ENCODE measurements at places on chromosomes 5 and 9. TPM values are rescaled to one million over a fixed set of nuclear protein-coding genes. Genes with fewer than 3 reads are reported as not detected.

DNA sequence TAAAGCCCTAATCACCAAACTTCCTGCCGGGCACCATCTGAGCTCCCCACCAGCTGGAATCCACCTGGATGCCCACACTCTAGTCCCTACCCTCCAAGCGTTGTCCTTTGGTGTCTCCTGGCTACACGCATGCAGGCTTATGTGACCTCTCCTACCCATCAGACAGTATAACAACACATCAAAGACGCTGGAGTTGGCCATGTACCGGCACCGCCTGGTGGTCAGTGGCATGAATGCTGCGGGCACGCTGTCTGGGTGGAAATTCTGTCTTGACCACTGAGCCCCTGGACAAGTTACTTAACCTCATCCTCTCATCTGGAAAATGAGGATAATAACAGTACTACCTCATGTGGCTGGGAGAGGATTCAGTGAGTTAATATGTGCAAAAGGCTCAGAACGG, 23.4 kb upstream of the CORO2A start:
- H3K4me1 ChIP-seq = peaks cover 2% of the 10 kb centered on the region
- no peak for DNase-seq
- H3K27me3 ChIP-seq = no peaks in the 10 kb centered on the region
- H3K27ac ChIP-seq = no peak overlapping the region
- no peak overlapping the region for H3K4me3 ChIP-seq

DNA sequence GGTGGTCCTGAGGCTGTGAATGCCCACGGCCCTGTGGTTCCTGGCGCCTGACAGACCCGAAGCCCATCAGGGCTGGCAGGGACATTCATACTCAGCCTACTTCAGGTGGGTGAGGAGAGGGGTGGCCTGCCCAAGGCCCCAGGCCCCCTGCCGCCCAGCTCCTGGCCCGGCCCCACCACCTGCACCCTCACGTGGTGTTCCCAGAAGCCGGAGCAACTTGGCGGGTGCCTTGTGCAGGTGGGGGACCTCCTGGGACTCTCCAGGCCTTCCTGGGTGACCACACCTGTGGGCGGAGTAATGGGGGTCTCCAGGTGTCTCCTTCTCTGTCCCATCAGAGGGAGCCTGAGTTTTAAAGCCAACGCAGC, 36.8 kb upstream of the UBAC1 start:
- DNase-seq = no peak
- no peak overlapping the region for H3K27ac ChIP-seq
- H3K27me3 ChIP-seq = no peaks in the 10 kb centered on the region
- H3K4me1 ChIP-seq = peaks cover 28% of the 10 kb centered on the region

DNA sequence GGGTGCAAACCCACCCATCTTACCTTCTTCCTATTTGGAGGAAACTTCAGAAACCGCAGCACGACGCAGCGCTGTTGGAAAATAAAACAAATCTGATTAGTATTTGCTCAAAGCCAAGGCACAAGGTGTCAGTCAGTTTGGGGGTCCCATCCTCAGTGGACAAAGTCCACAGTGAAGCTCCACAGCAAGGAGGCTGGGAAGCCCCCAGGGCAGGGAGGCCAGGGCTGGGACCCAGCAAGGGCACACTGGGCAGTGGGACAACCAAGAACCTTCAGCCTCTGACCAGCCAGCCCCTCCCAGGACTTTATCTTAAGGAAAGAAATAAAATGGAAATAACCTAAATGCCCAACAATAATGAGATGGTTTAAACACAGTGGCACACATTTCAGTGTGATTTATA, 11.3 kb downstream of the IPPK start:
- no peak overlapping the region for H3K27ac ChIP-seq
- H3K27me3 ChIP-seq = no peaks in the 10 kb centered on the region
- H3K4me3 ChIP-seq = no peak overlapping the region

- no peaks in the 10 kb centered on the region for H3K36me3 ChIP-seq
- no peak overlapping the region for H3K4me3 ChIP-seq
Measured at GRCh38 chr9:88041447-88041846, 67.1 kb upstream of the CDK20 start.

Gene CKS2
- polyA plus RNA-seq = 70.4 TPM

GRCh38 chr5:77255617-77256016, 45.1 kb downstream of the PDE8B start:
- H3K4me3 ChIP-seq = no peak overlapping the region
- H3K36me3 ChIP-seq = no peaks in the 10 kb centered on the region
- no peaks in the 10 kb centered on the region for H3K4me1 ChIP-seq

Gene AHRR
- 6.3 TPM for polyA plus RNA-seq

GRCh38 chr5:73728493-73729273, 102.7 kb downstream of the ARHGEF28 start:
- DNase-seq = no peak
- no peaks in the 10 kb centered on the region for H3K4me1 ChIP-seq
- H3K4me3 ChIP-seq = no peak overlapping the region
- no peak overlapping the region for H3K27ac ChIP-seq

DNA sequence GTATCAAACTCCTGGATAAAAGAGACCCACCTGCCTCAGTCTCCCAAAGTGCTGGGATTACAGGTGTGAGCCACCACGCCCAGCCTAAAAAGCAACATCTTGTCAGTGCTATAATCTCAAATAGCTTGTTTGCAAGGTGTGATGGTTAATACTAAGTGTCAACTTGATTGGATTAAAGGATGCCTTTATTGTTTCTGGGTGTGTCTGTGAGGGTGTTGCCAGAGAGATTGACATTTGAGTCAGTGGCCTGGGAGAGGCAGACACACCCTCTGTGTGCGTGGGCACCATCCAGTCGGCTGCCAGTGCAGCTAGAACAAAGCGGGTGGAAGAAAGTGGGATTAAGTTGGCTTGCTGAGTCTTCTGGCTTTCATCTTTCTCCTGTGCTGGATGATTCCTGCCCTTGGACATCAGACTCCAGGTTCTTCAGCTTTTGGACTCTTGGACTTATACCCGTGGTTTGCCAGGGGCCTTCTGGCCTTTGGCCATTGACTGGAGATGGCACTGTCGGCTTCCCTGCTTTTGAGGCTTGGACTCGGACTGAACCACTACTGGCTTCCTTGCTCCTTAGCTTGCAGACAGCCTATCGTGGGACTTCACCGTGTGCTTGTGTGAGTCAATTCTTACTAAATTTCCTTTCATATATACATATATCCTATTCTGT, 28.1 kb downstream of the TARS1 start:
- no peaks in the 10 kb centered on the region for H3K4me1 ChIP-seq
- H3K4me3 ChIP-seq = no peak overlapping the region
- no peak overlapping the region for H3K27ac ChIP-seq
- no peak for DNase-seq
- no peaks in the 10 kb centered on the region for H3K27me3 ChIP-seq

Gene HTR4
- polyA plus RNA-seq = 0.93 TPM

Gene FAM169A
- polyA plus RNA-seq = 4.6 TPM

DNA sequence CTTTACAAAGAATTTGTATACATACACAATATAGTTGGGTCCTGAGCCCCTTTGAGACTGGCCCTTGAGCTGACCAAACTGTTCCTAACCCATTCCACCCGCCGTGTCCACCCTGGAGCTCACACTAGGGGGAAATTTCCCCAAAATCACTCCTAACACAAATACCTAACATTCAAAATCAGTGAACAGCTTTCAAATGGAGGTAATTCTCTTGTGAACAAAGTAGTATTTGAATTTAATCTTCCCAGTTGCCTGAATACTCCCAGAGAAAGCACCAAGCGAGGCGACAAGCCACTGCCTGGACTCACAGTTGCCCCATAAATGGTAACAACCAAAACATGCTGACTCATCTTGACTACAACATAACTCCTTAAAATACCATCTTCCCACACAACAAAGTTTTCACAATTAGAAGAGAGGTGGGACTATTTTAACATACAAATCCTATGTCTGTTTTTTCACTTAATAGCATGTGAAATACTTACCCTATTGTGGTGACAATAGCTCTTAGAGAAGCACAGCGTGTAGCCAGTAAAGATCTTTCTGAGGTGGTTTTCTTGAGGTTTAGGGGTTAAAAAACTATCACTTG, 31.7 kb upstream of the SCAMP1 start:
- no peaks in the 10 kb centered on the region for H3K27me3 ChIP-seq
- DNase-seq = no peak

GRCh38 chr9:114612272-114612923, 1.3 kb downstream of the TMEM268 start:
- H3K27ac ChIP-seq = peak overlapping the region; percentile 92
- no peak for DNase-seq
- H3K4me1 ChIP-seq = peaks cover 48% of the 10 kb centered on the region

DNA sequence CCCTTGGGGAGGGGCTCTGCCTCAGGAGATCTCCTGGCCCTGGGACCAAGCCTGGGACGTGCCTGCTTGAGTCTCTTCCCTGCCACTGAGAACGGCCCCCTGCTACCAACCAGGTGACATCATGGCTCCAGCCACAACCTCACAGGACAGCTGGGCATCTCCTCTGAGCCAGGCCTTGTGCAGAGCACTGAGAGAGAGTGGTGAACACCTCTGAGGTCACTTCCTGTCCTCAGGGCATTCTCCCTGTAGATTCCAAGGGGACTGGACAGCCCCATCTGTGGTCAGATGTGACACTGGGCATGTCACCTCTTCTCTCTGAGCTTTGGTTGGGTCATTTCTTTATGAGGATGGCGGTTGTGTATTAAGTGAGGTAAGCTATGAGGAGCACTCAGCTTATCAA, 172.0 kb downstream of the MELK start:
- H3K36me3 ChIP-seq = no peaks in the 10 kb centered on the region
- peaks cover 10% of the 10 kb centered on the region for H3K27me3 ChIP-seq
- H3K27ac ChIP-seq = no peak overlapping the region

Gene ADAMTS16
- 0.86 TPM for polyA plus RNA-seq

DNA sequence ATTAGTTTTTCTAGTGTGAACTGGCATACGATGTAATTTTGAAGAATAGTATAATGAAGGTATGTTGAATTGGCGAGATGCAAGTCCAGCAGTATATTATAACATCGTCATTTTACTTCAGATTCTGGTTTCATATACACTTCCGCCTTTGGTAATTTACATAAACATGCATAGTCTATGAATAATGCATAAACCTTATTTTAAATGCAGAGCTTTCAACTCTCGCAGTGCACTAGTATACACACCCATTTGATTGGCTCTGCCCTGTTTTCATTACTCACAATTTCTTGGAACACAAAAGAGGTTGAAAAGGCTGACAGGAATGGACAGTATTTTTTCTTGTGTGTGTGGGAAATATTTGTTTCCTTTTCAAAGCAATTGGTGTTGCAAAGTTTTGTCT, 128.9 kb upstream of the CCNH start:
- DNase-seq = no peak
- H3K27me3 ChIP-seq = no peaks in the 10 kb centered on the region
- H3K27ac ChIP-seq = no peak overlapping the region
- no peaks in the 10 kb centered on the region for H3K4me1 ChIP-seq
- no peak overlapping the region for H3K4me3 ChIP-seq

DNA sequence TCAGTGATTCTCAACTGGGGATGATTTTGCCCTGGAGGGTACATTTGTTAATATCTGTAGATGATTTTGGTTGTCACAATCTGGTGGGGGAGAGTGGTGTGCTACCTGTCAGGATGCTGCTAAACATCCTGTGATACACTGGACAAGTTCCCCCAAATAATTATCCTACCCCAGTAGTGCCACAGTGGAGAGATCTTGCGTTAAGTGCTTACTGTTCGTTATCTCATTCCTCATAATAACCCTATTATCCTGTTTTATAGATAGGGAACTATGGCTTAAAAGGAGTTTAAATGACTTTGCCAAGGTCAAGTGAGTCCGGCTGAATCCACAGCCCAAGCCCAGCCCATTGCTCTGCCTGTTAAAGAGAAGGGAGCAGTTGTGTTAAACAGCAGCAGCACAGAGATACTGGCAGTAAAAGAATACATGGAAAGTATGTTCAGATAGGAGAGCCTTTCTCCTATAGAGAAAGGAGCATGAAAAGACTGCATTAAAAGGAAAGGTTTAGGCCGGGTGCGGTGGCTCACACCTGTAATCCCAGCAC, 15.4 kb downstream of the CNOT8 start:
- no peak for DNase-seq
- peak overlapping the region; percentile 70 for H3K27ac ChIP-seq
- peaks cover 4% of the 10 kb centered on the region for H3K4me1 ChIP-seq
- H3K36me3 ChIP-seq = peaks cover 5% of the 10 kb centered on the region
- H3K27me3 ChIP-seq = no peaks in the 10 kb centered on the region

- no peak for DNase-seq
- no peaks in the 10 kb centered on the region for H3K27me3 ChIP-seq
- no peak overlapping the region for H3K4me3 ChIP-seq
- no peak overlapping the region for H3K27ac ChIP-seq
Measured at GRCh38 chr9:38073882-38074281, 4.9 kb upstream of the SHB start.

Gene FOXD4
- polyA plus RNA-seq = 0.31 TPM

DNA sequence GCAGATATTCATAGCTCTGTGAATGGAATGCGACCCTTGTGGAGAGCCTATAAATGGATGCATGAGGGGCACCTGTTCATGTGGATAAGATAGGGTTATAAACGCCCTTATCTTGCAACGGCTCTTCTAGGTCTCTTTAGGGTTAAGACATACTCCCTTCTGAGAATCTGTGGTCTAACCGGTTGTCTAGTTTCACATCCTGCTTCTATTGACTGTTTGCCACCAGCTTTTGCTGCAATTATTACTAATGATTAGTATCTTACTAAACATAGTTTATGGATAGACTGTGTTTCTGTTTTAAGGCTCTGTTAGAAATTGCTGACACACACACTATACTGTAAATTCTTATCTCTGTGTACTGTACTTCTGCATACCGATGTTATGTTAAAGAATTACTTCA, 198.9 kb upstream of the CYLC2 start:
- H3K4me3 ChIP-seq = no peak overlapping the region
- H3K27me3 ChIP-seq = no peaks in the 10 kb centered on the region
- H3K36me3 ChIP-seq = no peaks in the 10 kb centered on the region

DNA sequence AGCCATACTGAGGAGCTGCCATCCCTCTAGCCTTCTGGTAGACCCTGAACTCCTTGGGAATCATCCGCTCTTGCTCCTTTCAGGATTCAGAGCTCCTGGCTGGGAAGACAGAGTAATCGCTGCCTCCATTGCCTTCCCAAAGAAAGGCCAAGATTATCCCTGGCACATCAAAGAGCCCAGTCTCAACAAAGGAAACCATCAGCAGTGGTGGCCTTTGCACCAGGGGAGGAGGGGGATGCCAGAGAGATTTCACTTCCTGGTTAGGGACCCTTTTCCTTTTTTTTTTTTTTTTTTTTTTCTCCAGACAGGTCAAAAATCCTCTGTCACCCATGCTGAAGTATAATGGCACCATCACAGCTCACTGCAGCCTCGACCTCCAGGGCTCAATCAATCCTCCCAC, 16.0 kb upstream of the ERGIC1 start:
- peaks cover 11% of the 10 kb centered on the region for H3K4me1 ChIP-seq
- no peak overlapping the region for H3K27ac ChIP-seq
- H3K27me3 ChIP-seq = no peaks in the 10 kb centered on the region
- no peaks in the 10 kb centered on the region for H3K36me3 ChIP-seq
- no peak overlapping the region for H3K4me3 ChIP-seq

GRCh38 chr9:114275246-114276004, 47.5 kb upstream of the ORM1 start:
- no peaks in the 10 kb centered on the region for H3K4me1 ChIP-seq
- no peak overlapping the region for H3K4me3 ChIP-seq
- no peaks in the 10 kb centered on the region for H3K36me3 ChIP-seq

Gene CEL
- 1.5 TPM for polyA plus RNA-seq

Gene CPLANE1
- 34.6 TPM for polyA plus RNA-seq

GRCh38 chr5:120769312-120769872, 305.3 kb downstream of the PRR16 start:
- no peaks in the 10 kb centered on the region for H3K36me3 ChIP-seq
- H3K27me3 ChIP-seq = no peaks in the 10 kb centered on the region
- DNase-seq = no peak
- H3K4me1 ChIP-seq = no peaks in the 10 kb centered on the region
- H3K4me3 ChIP-seq = no peak overlapping the region

Gene TAS2R1
- polyA plus RNA-seq = not detected
